ENCODE measurements at places on chromosomes 5 and 9.

DNA sequence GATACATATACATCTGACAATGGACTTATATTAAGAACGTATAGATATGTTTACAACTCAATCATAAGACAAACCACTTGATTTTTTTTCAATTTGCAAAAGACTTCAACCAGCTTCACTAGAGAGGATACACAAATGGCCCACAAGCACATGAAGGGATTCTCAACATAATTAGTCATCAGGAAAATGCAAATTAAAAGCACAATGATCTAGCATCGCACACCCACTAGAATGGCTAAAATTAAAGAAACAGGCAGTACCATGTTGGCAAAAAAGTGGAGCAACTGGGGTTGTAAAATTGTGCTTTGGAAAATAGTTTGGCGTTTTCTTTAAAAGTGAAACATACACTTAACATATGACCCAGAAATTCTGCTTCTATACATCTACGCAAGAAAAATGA lies 80.0 kb upstream of the TRIO start:
- DNase-seq: no peak

DNA sequence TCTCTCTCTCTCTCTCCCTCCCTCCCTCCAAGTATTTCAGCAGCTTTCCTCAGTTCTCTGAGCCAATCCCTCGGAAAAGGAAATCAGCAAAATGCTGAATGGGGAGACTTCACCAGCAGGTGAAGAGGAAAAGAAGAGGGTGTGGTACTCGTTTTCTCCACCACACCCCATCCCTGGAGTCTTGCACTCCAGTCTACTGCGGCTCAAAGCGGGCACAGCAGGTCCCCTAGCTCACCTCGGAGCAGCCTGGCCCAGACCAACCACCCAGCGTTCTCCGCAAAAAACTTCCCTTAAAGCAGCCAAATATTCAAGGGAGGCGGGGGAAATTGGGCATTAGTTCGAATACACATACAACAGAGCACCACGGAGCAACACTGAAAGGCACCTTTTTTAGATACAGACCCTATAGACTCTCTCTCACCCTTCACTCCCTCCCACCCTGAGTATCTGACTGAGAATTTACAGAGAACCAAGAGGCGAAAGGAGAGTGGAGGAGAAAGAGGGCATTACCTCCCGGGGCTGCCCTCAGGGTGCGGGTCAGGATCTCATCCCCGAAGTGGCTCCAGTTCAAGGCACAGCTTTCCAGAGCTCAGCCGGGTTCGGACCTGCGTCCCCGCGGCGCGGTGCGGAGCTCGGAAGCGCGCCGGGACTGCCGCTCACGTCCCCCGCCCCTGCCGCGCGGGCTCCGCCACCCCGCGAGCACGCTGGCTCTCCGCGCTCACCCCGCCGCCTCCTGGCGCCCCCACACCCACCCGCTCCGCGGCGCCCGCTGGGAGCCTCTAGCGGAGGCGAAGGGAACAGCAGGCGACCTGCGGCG lies 1638.5 kb upstream of the C9orf72 start:
- DNase-seq: no peak

- DNase-seq: no peak
These were observed 370.2 kb downstream of the MTRR start for GRCh38 chr5:8239198-8239597.

- DNase-seq: no peak
These were observed 216.3 kb downstream of the ISL1 start for GRCh38 chr5:51599587-51599986.

GRCh38 chr5:56494300-56494731 lies 261.2 kb upstream of the ANKRD55 start:
- DNase-seq: peak; percentile 55

- no peak for DNase-seq
These were observed 23.9 kb upstream of the LPCAT1 start for GRCh38 chr5:1547655-1548054.

Data from NB4 (cell line).